ENCODE measurements at places on chromosomes 3 and 15. TPM values are rescaled to one million over a fixed set of nuclear protein-coding genes. Genes with fewer than 3 reads are reported as not detected.

DNA sequence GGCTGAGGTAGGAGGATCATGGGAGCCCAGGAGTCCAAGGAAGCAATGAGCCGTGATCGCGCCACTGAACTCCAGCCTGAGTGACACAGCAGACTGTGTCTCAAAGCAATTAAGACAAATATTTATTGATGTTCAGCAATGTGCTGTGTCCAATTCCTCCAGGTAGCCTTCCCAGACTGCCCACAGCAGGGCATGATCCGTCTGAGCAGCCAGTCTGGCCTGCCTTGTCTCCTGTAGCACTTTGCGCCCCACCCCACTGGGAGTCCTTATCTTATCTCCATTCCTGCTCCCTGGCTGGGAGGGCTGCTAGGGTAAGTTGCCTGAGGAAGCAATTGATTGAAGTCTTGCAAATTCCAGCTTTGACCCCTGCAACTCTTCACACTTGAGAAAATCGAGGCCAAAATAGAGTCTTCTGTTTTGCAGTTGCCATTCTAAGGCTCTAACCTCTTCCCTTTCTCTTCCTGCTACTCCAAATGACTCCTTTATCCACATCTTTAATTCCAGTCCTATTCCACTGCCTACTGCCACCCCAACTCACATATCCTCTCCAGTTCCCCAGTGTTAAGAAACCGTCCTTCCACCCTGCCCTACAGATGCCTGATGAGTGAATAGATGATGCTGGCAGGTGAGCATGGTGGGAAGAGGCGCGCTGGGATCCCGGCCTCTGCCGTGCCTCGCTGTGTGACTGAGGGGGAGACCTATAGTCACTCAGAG, 26.9 kb upstream of the LCTL start:
- DNase-seq: no peak

DNA sequence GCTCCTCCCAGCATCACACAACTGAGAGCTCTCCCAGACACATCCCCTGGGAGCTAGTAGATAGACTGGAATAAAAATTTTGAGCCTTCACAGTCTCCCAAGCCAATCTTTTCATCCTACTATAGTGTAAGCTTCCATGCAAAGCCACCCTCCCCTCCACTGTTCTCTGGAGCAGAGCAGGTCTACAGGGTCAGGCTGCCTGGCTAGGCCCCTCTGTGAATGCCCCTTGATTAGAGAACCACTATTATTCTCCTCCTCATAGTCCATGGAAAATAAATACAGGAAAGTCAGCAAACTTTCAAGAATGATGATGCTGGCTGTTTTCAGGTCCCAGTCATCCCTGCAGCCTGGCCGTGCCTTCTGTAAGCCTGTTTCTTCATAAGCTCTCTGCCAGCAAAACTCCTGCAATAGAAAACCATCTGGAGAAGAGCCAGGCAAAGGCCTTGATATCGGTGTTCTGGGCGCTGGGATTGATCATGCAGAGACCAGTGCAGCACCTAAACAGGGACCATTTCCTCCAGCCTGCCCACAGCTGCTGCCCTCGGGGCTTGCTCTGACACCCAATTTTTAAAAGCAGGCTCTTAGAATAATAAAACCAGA, 51.7 kb downstream of the CRYGS start:
- DNase-seq: no peak

DNA sequence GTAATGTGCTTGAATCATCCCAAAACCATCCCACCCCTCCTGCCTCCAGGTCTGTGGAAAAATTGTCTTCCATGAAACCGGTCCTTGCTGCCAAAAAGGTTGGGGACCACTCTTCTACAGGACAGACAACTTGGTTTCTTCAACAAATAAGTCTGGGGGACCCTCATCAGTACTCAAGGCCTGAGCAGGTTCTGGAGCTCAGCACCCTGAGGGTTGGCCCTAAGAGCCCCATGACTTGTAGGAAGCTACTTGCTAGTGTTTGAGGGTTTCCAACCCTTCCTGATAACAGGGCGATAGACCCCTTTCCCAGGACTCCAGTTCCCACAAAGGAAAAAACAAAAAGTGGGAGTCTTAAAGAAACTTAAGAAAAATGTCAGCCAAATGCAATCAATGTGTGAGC, 52.9 kb upstream of the SLCO2A1 start:
- DNase-seq: no peak

- DNase-seq: no peak
These were observed 65.5 kb upstream of the NR2F2 start for GRCh38 chr15:96264801-96265515.

DNA sequence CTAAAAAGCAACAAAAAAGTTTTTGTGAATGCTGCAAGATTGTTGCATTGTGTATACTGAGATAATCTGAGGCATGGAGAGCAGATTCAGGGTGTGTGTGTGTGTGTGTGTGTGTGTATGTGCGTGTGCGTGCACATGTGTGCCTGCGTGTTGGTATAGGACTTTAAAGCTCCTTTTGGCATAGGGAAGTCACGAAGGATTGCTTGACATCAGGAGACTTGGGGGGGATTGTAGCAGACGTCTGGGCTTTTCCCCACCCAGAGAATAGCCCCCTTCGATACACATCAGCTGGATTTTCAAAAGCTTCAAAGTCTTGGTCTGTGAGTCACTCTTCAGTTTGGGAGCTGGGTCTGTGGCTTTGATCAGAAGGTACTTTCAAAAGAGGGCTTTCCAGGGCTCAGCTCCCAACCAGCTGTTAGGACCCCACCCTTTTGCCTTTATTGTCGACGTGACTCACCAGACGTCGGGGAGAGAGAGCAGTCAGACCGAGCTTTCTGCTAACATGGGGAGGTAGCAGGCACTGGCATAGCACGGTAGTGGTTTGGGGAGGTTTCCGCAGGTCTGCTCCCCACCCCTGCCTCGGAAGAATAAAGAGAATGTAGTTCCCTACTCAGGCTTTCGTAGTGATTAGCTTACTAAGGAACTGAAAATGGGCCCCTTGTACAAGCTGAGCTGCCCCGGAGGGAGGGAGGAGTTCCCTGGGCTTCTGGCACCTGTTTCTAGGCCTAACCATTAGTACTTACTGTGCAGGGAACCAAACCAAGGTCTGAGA, 4.7 kb downstream of the BHLHE40 start:
- DNase-seq: no peak

DNA sequence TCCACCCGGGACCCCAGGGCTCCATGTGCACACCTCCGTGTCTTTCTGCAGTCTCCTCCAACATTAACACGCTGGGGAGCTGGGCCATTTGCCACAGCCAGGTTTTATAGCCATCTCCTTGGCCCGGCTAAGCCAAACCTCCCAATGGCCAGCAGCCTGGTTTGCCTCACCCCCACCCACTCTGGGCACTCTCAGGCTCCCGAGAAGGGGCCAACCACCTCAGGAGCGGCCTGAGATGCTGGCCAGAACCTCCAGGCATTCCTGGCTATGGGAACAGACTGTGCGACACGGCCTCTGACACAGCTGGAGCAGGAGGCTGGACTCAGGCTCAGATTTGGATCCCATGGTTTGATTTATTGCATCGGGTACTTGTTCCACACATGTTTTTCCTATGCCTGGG, 289.7 kb downstream of the RPLP1 start:
- no peak for DNase-seq

DNA sequence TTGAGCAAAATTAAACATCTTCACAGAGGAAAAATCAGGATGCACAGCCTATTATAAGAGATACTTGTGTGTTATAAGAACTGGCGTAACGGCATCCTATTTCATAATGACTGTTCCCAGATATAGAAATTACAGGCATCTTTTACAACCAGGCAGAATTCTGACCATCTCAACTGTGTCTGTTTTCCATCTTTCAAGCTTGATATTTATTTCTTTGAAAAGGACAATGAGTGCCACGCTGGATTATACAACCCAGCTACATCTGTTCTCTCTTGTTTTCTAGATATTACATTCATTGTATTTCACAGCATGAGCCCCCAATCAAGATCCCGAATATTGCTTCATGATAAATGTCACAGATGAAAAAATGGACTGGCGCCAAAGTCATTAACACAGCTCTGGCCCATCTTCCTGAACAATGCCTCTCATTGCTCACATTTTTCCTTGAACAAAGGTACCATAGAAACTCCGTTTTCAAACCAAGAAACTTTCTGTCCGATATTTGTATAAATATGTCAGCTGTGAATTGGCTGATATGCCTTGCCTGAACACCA, 420.6 kb downstream of the TBL1XR1 start:
- no peak for DNase-seq

- no peak for DNase-seq
These were observed 12.4 kb upstream of the IREB2 start for GRCh38 chr15:78425643-78426042.

DNA sequence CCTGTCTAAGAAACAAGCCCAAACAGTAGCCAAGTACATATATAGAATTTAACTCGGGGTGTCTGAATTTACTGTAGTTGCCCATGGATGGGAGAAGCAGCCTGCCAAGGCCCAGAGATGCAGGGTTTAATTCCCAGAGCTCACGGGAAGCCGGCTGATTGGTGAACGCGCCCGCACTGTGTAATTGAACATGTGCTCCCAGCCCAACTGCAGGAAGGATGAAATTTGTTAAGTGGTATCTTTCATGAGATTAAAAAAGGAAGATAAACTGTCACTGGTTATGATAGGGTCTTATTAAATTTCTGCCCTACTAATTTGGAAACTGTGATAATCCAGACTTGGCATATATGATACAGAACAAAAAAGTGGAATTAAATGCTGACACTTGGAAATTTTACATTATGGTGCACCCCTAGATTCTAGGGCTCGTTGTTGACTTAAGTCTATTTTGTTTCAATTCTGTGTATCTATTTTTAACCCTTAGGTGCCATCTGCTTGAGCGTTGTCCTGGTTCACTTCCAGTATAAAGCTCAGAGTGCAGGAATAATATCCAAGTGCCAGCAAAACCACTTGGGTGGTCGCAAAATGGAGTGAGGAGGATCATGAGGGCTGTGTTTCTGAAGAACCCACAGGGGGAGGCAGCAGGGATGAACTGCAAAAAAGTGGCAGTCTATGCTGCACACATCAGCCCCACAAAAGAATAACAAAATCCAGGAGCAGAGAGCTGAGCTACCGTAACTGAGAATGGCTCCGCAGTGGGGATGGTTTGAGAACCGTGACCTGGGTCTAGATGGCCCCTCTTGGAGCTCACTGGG, 13.8 kb upstream of the TMC3 start:
- no peak for DNase-seq

DNA sequence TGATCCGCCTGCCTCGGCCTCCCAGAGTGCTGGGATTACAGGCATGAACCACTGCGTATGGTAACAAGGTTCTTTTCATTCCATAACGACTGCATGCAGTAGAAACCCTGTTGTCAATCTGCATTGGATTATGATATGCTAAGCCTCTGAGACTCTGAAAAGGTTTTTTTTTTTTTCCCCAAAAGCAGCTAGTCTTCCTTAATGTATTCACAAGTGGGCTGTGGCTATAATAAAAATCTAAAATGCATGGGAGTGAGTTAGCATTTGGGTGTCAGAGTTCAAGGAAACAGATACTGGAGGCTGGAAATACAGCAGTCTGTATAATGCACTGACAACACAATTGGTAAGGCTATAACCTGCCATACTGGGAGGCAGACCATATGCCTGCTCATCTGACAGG, 218.1 kb downstream of the NSUN3 start:
- no peak for DNase-seq

DNA sequence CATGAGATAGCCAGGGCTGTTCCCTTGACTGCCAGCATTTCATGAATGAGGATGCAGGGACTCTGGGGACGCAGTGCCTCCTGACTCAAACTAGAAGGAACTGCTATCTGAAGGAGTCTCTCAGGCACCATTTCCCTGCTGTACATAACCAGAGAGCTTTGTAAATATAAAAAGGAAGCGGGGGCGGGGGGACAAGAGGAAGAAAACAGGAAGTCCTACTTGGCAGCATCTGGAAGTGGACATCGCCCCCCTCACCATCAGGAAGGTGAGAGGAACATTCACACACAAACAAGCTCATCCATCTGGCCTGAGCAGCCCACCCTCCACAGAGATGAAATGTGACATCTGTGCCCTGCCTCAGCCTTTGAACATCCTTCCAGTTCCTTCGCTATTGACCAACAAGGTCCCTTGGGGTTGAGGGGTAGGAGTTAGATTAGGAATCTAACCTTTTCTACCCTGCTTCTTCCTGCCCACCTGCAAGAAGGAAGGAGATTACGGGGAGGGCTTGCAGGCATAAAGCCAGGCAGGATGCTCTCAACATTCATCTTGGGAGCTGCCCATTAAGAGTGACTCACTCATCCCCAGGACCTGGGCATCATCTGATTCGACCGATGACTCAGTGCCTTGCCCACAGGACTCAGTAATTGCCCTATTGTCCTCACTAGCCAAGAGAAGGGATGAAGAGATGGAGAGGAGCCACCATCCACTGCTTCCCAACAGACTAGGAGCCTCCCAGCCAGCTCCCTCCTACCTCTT, 31.9 kb downstream of the SH3BP5 start:
- DNase-seq: no peak

DNA sequence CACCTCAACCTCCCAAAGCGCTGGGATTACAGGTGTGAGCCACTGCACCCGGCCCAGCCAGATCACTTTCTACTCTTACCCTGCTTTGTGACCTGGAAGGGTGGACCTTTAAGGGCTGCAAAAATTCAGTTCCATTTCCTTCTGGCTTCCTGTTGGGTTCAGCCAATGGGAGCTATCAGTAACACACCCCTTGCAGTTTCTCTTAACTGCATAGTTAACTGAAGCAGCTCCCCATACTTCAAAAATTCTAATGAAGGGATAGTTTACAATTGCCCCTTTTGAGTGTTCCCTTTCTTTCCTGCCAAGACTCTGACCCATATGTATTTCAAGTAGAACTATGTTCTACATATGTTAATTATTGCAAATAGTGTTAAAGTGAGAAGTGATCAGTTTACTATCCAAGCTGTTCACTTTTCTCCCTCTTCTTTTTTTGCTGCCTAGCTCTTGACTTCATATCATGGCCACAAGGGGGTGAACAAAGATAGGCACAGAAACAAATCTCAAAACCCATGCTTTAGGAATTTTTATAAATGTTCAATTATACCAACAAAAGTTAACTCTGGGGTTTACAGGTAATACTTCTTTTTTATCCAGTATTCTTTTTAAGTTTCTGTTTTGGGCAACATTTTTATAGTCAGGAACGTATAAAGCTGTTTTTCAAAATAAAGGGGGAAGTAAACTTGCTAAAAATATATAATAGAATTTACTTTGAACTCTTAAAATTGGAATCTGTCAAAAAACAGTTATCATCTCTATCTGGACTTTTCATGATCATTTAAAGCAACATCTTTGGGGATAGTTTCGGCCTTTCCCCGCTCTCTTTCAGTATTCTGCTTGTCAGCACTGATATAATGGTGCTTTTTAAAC, 8.1 kb downstream of the PGBD4 start:
- peak; percentile 12 for DNase-seq

DNA sequence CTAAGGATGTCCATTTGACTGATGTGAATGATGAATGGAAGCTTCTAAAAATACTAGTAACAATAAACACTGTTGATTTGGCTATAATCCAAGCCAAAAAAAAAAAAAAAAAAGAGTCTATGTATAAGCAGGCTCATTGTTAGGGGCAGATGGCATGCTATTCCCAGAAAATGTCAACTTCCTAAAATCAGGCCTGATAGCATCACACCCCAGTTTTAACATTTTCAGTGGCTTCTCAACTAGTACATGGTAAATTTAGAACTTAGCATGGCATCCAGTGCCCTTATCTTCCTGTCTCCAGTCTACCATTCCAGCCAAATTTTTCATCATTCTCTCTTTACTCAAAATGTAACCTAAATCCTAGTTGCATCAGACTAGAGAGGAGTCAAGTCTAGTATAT, 288.2 kb upstream of the ZNF385D start:
- DNase-seq: no peak

- no peak for DNase-seq
These were observed 1.0 kb upstream of the MGA start for GRCh38 chr15:41659190-41659589.

Gene IL12A
- polyA plus RNA-seq: 0.76 TPM

Gene CLRN1
- 0.19 TPM for polyA plus RNA-seq

Gene TKT
- 34.3 TPM for polyA plus RNA-seq

Gene NKTR
- 80.3 TPM for polyA plus RNA-seq

Gene IQCF5
- not detected for polyA plus RNA-seq

Gene AADACL2
- polyA plus RNA-seq: 0.31 TPM

Gene TGM4
- polyA plus RNA-seq: not detected

Data from hindlimb muscle (tissue), 1 donor.